Type B pancreatic cell (in vitro differentiated cells): ENCODE measurements at places on chromosomes 4 and X.

DNA sequence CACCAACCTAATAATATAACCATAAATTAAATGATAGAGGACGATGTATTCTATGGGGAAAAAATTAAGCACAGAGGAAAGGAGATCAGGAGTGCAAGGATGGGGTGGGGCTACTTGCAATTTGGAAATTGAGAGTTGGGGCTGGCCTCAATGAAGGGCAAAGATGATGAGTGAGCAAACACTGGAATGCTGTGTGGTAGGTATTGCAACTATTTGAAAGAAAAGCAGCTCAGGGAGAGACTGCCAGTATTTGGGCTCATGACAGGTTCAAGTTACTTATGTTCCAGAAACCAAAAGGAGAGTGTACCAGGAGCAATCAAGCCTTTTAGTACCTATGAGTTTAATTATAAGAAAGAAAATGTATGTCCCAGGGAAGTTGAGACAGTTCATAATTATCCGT lies 47.4 kb downstream of the ASIC5 start:
- no peak for DNase-seq

- DNase-seq = no peak
These were observed 43.2 kb upstream of the CCDC149 start for GRCh38 chr4:24956091-24956490.

DNA sequence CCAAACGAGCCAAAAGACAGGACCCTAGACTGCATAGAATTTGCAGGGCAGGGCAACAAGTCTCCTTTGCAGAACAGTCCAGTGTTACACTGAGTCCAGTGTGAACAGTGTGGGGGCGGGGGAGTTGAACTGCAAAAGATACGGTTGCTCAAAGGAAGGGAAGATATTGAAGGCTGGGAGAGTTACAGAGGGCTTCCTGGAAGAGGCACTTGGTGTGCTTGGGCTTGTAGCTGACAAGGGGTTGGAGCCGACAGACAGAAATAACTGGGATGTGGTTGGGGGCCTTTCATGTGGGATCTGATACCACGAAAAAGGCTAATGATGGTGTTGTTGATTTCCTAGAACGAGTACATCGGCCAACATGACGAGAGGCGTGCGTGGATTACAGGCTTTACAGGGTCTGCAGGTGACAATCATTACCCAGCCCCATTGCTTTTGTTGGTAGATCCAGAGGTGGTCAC lies 6.1 kb downstream of the XPNPEP2 start:
- no peak for DNase-seq

DNA sequence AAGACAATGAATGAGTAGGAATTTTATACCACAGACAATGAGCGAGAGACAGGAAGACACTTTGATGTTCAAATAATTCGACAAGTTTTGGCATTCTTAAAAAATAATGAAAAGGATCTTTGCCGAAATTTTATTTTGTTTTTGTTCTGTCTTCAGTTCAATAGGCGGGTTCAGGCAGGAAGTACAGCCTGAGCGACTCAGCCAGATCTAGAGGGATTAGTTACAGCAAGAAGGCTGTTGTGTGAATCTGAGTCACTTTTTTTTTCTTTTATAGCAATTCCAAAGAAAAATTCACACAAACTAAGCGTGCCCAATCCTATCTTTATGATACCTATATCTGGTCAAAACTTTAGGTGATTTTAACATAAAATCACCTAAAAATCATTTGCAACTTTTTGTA lies 505.4 kb upstream of the FAM241A start:
- no peak for DNase-seq

DNA sequence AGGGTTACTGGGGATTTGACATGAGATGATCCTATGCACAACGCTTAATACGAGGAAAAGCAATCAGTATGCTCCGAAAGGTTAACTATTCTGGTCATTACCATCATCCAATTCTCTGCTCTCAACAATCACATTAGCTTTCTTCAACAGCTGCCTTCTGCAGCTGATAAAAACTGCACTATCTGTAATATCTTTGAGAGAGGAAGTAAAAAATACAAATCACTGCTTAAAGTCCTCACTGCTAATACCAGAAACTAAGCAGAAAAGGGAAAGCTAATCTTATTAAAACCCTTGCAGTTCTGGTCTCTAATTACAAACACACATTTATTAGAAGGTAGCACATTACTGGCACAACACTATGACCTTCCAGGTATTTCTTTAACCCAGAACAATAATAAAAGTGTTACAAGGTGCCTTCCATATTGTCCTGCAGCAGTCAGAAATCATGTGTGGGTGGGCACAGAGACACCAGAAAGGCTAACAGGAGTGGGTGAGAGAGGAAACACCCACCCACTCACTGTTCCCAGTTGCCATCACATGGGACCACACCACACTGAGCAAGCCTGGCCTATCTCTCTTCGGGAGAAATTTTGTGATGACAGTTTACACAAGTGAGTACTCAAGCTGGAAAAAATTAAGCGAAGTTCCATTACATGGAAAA lies 71.0 kb downstream of the RELL1 start:
- no peak for DNase-seq

DNA sequence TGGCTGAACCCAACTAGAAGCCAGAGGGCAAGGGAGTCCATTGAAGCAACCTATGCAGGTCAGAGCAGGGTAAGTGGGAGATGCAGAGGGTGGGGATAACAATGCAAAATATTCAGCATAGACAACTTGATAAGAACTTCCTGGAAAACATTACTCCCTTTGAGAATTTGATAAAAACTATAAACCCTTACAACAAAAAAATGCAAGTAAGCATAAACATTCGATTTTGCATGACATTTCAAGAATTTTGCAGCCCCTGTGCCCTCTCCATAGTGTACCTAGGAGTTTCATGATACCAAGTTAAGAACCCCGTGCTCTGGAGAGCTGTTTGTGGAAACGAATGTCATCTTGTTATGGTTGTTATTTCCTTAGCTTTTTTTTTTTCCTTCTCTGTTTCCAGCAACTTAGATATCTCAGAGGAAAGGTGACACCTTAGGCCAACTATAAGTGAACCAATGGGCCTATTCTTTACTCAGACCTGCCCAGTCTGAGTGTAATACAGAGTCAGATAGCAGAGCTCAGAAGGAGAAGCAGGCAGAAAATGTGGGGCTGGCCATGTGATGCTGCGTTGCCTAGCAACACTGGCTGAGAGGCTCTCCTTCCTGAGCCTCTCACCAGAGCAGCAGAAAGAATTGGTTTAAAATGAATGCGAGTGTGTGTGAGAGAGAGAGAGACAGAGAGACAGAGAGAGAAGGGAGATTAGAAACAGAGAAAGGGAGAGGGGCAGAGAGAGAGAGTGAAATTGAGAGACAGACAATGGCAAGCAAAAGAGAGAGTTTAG lies 36.7 kb upstream of the GABRQ start:
- DNase-seq = no peak

GRCh38 chrX:137171626-137172025 lies 137.8 kb upstream of the GPR101 start:
- no peak for DNase-seq

GRCh38 chr4:174592985-174593335 lies 70.7 kb upstream of the HPGD start:
- DNase-seq = no peak

DNA sequence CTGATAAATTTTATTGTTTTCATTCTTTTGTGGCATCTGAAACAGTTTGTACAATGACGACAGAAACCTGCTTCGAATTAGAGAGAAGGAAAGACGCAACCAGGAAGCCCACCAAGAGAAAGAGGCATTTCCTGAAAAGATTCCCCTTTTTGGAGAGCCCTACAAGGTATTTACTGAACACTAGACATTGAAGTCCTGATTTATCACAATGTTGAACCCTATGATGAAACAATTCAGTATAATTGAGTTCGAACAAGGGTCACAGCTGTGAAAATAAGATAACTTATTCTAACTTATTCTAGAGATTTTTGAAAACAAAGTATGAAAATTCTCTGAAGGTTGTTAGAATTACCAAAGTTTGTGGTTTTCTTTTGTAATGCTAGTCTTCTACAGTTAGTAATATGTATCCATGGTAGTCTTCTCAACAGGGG lies 111.3 kb downstream of the AFF1 start:
- DNase-seq = no peak

DNA sequence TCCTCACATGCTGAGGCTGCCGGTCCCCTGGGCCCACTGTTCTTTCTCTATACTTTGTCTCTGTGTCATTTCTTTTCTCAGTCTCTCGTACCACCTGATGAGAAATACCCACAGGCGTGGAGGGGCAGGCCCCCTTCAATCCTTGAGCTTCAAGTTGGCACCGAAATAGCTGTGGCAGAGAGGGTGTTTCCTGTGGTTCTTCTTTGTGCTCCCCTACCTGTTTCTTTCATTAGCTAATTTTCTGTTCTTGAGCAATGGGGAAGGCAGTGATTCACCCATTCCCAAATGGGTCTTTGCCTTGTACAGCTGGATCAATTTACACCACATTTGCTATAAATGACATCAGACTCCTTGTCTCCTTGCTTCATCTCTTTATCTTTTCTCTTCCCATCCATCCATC lies 2.1 kb upstream of the CYSLTR1 start:
- no peak for DNase-seq

DNA sequence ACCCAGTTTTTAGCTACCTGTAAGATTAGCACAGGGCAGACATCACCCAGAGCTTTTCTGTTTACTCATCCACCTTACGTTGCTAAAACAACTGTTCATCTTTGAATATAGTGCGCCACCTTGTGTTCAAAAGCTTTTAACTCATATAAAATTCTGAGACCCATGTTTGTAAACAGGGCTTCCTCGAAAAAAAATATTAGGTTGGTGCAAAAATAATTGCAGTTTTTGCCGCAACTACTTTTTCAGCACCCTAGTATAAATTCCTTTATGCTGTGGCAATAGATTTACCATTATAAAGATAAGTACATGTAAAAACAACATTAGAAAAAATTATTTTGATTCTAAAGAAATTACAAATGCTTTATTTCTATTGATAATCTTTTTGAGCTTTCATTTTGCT lies 147.9 kb downstream of the LRBA start:
- DNase-seq = no peak

DNA sequence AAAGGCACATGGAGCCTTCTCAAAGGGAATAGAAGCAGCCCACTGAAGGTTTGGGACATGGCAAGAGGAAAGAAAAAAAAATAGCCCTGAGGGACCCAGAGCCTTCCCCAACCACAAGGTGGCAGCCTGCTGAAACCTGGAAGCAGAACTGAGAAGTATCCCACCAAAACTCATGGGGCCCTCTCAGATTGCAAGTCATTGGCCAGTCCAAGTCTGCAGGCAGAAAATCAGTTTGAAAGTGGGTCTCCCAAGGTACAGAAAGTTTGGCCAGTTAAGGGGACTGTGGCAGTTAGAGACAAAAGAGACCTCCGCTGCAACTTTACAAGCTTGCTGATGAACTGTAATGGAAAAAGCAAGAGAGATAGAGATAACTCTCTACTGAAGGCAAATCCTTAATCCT lies 155.8 kb downstream of the ANTXR2 start:
- DNase-seq = no peak

- DNase-seq = no peak
These were observed 133.7 kb downstream of the DCLK2 start for GRCh38 chr4:150211799-150212445.

GRCh38 chr4:88953400-88953799 lies 103.6 kb downstream of the FAM13A start:
- no peak for DNase-seq

- no peak for DNase-seq
These were observed 13.2 kb upstream of the MRPL1 start for GRCh38 chr4:77849278-77849965.

DNA sequence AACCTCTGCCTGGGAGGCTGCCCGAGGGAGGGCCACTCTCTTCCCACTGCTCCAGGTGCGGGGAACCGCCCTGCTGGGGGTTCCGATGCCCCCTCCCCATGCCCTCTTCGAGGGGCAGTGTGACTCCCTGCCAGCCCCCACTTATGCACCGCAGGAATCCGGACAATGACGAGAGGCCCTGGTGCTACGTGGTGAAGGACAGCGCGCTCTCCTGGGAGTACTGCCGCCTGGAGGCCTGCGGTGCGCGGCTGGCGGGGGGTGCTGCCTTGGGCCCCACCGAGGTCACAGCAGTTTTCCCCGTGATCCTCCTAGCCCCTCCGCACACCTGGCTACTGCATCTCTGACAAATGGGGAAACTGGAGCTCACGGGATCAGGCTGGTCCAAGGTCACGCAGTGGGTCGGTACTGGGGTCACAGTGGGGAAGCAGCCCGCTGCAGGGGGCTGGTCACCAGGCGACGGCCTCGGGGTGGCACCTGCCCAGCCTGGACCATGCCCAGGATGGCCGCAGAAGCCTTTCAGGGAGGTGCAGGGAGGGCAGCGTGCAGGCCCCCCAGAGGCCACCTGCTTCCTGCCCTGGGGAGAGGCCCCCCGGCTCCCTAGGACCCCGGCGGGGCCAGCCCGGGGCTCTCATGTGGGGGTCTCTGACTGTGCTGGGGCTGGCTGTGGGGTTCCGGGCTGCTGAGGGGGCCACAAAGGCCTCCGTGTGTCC lies 3.5 kb downstream of the HGFAC start:
- no peak for DNase-seq

DNA sequence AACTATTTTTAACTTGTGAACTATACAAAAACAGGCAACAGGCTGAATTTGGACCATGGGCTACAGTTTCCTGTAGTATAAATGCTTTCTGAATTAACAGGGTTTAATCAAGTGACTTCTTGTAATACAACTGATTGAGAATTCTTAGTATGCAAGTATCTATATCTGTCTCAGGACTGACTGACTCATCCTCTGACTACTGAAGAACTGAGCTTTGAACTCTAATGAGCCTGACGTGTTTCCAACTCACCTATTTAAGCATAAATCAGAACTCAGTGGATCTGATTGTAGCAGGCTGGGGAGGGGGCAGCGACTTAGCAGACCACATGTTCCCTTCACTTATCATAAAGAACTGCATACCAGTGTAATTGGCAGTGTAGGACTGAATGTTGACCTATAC lies 7.8 kb downstream of the SPATA4 start:
- no peak for DNase-seq

DNA sequence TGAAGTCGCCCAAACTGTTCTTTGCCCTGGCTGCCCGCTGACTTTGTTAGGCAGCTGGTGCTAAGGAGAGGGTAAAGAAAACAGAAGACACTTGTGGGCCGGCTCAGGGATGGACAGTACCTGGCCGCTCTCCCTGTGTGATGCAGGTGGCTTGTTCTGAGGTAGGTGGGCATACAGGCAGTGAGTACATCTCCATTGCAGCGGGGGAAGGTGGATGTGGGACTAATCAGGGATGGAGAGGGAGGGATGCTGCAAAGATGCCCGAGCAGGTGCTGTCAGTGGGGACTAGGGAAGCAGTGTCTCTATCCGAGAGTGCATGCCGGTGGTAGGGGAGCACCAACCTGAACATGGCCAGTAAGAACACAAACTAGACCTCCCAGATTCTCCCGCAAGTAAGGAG lies 67.0 kb downstream of the SORBS2 start:
- DNase-seq = no peak

GRCh38 chr4:99710681-99711345 lies 53.2 kb upstream of the C4orf54 start:
- no peak for DNase-seq
